Fibroblast of lung (primary cell): ENCODE measurements at places on chromosomes 13 and 19. TPM values are rescaled to one million over a fixed set of nuclear protein-coding genes. Genes with fewer than 3 reads are reported as not detected.
A peak's percentile ranks its signal among the peaks of the same experiment; 100 is the strongest.

GRCh38 chr13:35483761-35484160, 7.3 kb upstream of the MAB21L1 start:
- DNase-seq, result no peak

DNA sequence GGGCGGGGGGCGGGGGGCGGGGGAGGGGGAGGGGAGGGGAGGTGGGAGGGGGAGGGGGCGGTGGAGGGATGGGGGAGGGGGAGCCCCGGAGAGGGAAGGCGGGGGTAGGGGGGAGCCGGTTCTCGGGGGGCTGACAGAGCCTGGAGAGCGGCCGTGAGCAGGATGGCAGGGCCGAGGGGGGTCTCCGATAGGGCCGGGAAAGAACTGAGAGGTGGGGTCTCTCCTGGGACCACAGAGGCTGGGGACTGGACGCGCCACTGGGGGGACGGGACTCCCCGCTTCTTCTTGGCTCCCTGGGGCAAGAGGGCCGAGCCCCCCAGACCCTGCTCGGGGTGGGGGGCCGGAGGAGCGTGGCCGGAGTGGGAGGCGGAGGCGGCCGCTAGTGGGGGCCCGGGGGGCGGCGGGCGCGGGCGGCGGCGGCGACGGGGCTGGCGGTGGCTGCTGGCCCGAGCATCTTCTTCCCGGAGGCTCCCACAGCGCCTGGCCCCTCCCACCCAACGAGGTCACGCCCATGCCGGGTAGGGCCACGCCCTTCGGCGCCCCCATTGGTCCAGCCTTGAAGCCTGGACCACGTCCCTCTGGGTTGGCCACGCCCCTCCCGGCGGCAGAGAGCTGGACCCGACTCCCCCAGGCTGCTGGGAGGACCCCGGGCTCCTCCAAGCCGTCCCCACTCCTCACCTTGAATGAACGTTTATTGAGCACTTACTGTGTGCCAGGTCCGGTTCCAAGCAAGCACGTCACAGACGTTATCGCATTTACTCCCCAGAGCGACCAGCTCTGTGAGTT, at the start of gene NOVA2:
TSS of gene NOVA2 (minus strand) at position 313 of the 786 bp plus-strand sequence. CDS start 514 bp downstream, outside the sequence.
- DNase-seq, result peak; percentile 35

DNA sequence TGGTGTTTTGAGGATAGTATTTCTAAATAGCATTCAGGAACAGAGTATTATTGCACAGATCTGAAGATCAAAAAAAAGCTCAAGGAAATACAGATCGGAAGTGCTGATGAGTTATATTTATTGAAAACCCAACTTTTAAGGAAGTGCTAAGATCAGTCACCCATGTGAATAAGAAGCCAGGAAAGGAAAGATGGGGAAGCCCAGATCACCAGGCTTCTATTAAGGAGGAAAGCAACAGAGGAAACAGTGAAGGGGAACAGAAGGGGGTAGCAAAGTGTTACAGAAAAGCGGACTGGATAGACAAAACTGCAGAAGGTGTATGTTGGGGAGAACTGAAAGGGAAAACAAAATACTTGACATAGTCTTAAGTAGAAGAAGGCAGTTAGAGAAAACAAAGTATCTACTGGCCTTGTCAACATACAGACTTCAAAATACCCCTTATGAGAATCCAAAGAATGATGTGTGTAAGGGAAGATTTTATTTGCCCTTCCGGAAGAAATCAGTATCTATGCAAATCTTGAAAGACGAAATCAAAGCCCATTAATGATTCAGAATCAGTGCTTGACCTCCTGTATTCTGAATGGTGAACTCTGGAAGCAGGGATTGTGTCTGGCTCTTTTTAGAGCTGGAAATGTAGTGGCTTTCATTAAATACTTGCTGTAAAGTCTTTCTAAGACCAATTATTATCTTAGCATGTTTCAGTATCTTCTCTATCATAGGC, 12.1 kb downstream of the UFM1 start:
- DNase-seq, result no peak

- no peak for DNase-seq
Observed at GRCh38 chr19:27770095-27770494, 1442.9 kb downstream of the UQCRFS1 start.

DNA sequence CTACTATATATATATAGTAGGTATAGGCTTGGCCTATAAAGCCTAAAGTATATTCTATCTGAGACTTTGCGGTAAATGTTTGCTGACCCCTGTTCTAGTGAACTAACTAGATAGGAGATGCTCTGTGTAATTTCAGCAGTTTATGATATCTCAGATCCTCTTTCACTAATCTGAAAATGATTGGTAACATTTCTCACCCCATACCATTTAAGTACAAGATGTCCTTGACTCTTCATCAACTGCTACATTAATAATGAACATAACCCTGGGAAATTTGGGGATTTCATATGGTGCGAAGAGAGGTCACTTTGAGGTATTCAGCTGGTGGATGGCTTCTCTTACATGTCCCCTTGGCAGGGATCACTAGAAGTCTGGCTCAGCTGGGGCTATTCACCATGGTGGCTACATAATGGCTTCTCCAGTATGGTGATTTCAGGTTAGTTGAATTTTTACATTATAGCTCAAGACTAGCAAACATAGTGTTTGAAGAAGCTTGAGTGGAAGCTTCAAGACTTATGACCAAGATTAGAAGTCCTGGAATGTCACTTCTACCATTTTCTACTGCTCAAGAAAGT, 103.6 kb upstream of the MYCBP2 start:
- no peak for DNase-seq

GRCh38 chr13:26895081-26895807, 134.7 kb upstream of the GPR12 start:
- DNase-seq, result no peak

GRCh38 chr13:77290342-77290741, 36.6 kb downstream of the MYCBP2 start:
- no peak for DNase-seq

DNA sequence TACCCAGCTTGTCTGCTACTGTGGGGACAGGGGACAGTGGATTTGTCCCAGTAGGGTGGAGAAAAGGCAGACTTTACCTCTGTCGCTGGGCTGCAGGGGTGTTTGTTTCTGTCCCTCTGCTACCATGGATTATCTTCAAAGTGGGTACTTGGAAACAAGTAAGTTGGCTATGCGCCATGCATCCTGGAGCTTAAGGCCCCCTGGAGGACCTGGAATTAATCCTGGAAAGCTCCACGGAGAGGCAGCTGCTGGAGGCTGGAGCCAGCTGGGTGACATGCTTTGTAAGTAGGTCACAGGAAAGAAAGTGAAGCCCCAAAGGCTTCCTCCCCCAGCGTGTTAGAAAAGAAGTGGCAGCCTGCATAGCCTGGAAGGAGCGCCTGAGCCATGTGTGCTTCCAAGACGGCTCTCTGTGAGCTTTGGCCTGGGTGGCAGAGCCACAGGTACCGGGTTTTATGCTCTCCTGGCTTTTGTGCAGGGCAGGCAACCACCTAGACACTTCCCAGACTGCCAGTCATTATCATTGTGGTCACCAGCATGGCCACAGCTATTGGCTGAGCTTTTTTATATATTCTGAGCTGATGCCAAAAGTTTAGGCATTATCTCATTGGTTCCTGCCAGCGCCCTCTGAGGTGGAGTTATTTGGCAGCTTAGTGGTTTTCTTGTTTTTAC, 9.5 kb downstream of the B3GLCT start:
- peak; percentile 46 for DNase-seq

The KCTD12 gene
- 9.9 and 48.2 TPM in 2 replicates for polyA plus RNA-seq

The GZMM gene
- 0.35 TPM in 1 of 2 replicates, not detected in the other for polyA plus RNA-seq
